ENCODE measurements at places on chromosomes 1 and 21.
A peak's percentile ranks its signal among the peaks of the same experiment; 100 is the strongest.

GRCh38 chr1:163670989-163671757, 349.4 kb downstream of the NUF2 start:
- DNase-seq, result no peak

- no peak for DNase-seq
Measured at GRCh38 chr1:33341190-33341589, 20.3 kb upstream of the A3GALT2 start.

DNA sequence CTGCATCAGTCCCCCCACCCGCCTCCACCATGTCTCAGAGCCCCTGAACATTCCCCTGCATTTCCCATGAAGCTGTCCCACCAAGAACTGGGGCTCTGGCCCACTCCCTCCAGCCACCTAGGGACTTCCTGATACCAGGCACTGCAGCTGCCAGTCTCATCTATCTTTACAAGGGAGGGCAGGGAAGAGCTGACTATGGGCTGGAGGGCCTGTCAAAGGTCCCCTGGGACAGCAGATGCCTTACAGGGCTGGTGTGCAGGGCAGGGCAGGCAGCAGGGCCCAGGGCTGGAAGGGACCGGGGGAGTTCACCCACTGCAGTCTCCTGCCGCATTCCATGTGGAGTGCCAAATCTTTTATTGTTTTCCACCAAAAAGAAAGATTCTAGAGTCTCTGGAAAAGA, 17.6 kb downstream of the SHISA4 start:
- DNase-seq, result no peak

GRCh38 chr1:70153739-70154138, 51.6 kb downstream of the LRRC40 start:
- DNase-seq, result no peak

DNA sequence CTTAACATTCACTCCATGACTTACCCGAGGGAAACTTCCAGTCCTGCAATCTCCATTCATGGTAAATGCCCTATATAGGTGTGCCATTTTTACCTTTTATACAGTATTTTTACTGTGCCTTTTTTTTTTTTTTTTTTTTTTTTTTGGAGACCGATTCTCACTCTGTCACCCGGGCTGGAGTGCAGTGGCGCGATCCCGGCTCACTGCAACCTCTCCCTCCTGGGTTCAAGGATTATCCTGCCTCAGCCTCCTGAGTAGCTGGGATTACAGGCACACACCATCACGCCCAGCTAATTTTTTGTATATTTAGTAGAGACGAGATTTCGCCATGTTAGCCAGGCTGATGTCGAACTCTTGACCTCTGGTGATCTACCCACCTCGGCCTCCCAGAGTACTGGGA, 124.4 kb upstream of the PLPPR4 start:
- no peak for DNase-seq

DNA sequence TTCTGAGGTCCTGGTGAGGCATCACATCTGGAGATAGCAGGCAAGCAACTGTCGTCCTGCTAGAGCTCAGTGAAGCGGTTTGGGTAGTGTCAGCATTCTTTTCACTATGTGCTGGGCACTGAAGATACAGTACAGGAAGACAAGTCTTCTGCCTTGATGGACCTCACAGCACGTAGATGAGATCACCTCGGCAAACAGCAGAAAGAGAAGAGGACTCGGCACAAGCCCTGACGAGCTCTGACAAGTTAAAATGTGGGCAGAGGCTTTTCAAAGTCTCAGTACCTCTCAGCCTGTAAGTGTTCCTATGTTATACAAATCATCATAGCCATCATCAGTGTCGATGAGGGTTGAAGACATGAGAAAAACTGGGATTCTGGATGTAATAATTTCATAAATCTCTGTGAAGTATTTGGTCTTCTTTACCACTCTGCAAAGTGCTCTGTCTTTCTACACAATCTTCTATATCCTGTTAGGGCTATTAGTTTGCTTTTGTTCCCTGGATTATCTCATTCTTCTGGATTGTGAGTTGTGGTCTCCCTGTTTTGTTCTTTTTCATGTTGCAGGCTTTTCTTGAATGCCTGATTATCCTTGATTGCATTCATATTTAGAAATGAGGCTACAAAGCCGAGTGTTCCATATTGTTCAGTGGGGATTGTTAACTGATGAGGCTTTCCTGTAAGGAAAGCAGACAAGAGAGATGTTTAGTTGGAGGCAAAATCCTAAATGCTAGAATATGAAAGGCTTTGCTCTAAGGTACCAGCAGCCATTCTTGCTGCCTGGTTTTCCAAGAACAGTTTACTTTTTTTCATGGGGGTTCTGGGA, 24.2 kb downstream of the MAEL start:
- DNase-seq, result no peak

- DNase-seq, result no peak
Measured at GRCh38 chr1:90107990-90108389, 113.1 kb downstream of the ZNF326 start.

DNA sequence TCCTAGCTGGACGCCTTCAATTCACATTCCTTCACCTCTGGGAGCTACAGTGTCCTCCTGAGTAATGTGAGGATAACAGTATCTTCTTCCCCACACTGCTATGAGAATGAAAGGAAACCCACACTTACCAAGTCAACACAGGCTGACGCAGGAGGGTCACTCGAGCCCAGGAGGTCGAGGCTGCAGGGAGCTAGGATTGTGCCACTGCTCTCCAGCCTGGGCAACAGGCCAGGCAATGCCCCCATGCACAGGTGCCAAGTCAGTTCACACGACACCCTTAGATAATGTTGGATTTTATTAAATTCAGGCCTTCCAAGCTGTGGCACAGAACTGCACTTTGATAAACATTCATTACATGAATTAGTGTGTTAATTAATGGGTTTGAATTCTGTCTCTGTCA, 31.9 kb downstream of the MATN1 start:
- DNase-seq, result no peak

DNA sequence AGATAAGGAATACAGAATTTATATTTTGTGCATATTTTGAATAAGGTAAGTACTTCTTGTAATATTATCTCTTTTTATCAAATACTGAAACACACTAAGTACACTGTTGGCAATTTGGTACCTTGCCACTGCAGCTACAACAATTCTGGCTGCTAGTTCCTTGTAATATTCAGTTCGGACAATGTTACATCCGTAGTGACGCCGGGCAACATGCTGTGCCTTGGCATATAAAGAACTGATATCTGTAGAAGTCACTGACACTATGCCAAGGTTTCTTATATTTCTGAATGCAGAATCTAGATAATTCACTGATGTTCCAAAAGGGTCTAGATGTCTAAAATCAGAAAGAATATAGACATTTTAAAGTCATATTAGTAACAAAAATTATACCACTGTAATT, 17.5 kb downstream of the TRMT1L start:
- no peak for DNase-seq

GRCh38 chr1:22646384-22646783, 3.0 kb downstream of the C1QC start:
- DNase-seq, result no peak

DNA sequence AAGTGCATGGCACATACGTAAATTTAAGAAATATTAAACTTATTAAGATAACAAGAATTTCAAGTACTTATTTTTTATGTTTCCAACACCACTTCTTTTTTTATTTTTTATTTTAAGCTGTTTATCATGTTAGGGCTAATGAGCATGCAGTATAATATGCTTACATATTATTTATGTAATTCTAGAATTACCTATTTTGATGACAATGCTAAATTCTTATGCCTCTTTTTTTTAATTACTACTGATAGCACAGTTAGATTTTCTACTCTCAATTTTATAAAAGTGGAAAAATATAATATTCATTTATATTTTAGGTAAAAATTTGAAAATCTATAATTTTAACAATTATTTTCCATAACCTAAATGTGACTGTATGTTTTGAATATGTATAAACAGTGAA, 713.0 kb downstream of the MRPL39 start:
- no peak for DNase-seq

GRCh38 chr1:164504749-164505148, 54.2 kb upstream of the PBX1 start:
- no peak for DNase-seq

- DNase-seq, result no peak
Measured at GRCh38 chr1:166145499-166145898, 21.3 kb downstream of the FAM78B start.

GRCh38 chr21:34029743-34030528, 43.4 kb upstream of the MRPS6 start:
- peak; percentile 25 for DNase-seq

DNA sequence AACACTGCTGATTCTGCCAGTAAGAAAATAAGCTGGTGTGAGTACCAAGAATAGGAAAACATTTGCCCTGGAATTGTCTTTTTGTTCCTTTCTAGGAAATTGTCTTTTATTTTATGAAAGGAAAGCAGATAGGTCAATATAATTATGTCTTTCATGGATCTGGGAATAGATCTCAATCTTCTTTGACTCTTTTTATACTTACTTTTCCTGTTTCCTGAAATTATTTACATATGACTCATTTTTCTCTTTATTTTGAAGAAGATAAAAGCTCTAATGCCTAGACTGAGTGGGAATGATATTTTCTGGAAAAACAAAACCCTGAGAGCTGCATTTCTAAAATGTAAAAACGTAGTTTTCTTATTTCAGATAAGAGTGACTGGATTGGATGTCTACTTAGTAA, 100.1 kb downstream of the MAN1A2 start:
- no peak for DNase-seq

DNA sequence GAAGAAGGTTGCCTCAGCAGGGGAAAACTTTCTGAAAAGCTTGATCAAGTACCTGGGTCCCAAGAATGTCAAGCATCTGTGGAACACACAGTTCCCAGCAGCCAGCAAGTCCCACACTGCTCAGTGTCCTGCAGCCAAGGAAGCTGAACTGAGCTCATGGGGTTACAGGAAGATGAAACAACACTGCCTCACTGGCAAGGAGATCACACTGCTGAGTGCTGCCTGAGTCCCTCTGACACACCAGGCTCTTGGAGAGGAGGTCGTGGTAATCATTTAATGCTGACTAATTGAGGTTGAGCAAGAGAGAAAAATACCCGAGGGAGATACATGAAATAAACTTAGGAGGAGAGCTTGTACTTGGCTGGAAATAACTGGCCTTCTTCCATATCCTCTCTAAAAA, 75.2 kb downstream of the MPZL1 start:
- no peak for DNase-seq

- DNase-seq, result no peak
Measured at GRCh38 chr1:64090436-64090835, 113.0 kb upstream of the UBE2U start.

DNA sequence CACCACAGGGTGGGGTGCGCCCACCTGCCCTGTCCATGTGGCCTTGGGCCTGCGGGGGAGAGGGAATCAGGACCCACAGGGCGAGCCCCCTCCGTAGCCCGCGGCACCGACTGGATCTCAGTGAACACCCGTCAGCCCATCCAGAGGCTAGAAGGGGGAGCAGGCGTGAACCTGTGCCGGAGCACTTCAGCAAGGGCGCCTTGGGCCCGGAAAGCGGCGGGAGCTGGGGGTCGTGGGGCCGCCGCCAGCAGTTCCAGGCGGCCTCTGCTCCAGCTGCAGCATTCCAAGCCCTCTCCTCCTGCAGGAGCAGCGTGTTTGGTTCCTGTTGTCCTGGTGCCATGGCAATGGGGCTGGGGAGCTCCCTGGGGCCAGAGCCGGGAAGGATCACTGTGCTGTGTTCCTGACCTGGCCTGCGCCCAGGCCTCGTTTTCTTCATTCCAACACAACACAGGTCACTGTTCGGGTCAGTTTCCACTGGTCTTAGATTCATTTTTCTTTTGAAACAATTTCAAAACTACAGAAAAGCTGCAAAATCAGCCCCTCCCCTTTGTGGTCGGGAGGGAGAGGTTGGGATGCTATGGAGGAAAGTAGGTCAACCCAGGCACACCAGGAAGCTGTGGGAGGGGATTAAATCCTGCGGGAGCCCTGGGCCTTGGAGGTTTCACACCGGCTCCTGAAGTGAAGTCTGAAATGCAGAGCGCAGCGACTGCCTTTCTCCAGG, 18.8 kb downstream of the SLX9 start:
- DNase-seq, result no peak

GRCh38 chr1:70171512-70171911, 33.9 kb downstream of the LRRC40 start:
- DNase-seq, result no peak

DNA sequence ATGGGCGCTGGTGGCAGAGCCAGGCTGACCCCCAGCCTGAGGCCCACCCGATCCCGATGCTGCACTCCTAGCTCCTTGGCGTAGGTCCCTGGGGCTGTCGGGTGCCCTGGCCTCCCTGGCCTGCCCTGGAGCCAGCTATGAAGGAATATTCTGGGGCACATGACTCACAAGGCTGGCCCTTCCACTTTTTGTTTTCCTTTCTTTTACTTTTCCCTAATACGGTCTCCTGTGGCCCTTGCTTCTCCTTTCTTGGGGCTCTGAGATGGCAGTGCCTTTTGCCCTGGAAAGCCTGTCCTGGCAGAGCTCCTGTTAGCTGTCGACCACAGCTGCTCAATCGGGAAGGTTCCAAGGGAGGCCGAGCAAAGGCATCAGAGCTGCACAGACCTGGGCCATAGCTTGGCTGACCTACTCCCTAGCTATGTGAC, 22.1 kb downstream of the ARHGEF10L start:
- DNase-seq, result no peak

DNA sequence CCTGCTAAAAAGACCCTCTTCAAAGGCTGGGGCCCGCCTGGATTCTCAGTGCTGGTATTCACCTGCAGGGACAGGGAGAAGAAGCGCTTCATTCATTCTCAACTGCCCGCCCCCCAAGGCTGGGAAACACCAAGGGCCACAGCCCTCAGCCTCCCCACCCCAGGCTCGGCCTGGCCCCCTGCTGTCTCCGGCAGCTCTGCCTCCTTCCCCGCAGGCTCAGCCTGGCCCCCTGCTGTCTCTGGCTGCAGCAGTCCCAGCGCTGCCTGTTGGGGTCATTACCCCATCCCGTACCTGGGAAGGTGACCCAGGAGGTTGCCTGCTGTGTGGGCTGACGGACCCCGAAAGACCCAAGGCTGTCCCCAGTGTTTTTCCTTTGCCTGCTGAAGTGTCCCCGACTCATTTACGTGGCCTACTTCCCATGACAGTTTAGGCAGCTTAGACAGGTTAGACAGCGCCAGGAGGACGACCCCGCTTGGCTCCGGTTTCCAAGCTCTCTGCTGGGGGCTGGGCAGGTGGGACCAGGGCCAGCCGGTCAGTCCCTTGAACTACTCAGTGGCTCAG, 22.9 kb upstream of the CLSTN1 start:
- DNase-seq, result no peak

DNA sequence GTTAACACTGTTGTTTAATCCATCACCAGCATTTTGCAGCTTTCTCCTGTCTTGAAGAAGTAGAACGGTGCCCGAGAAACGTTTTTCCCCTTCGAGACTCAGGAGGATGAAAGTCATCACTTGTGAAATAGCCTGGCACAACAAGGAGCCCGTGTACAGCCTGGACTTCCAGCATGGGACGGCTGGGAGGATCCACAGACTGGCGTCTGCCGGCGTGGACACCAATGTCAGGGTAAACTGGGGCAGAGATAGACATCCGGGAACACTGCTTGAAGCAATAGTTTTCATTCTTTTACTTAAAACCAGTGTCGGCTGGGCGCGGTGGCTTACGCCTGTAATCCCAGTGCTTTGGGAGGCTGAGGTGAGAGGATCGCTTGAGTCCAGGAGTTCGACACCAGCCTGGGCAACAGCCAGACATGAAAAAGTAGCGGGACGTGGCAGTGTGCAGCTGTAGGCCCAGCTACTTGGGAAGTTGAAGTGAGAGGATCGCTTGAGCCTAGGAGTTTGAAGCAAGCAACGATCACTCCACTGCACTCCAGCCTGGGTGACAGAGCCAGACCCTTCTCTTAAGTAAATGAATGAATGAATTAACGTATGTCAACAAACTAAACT, 945 bp downstream of the CHAF1B start:
- no peak for DNase-seq

- DNase-seq, result no peak
Measured at GRCh38 chr1:45079533-45079932, 67.5 kb downstream of the UROD start.

All from activated CD4-positive, alpha-beta T cell treated with anti-CD3 and anti-CD28 coated beads, Interleukin-2, amount 50 U/mL, for 4 hours (primary cell).